ENCODE measurements at places on chromosomes 5 and 9.

DNA sequence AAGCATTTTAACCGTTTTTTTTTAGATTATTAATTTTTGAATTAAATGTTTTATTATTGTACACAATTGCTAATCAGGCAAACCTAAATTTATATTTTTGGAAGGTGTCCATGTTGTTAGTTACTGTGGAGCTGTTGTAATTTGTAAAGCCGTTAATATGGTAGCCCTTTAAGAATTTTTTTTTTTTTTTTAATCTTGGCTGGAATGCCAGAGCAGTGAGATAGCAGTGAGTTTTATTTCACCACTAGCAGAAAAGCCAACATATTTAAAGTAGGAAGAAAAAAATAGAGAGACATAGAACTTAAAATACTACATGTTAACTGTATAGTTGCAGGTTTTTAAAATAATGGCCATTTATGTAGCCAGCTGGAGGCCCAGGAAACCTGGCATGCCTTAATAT is 35.3 kb upstream of the RNF20 start:
- DNase-seq: no peak

GRCh38 chr5:136768457-136768856 is 403.1 kb upstream of the TRPC7 start:
- DNase-seq: no peak

- no peak for DNase-seq
These were observed 64.3 kb downstream of the HABP4 start for GRCh38 chr9:96514108-96514799.

DNA sequence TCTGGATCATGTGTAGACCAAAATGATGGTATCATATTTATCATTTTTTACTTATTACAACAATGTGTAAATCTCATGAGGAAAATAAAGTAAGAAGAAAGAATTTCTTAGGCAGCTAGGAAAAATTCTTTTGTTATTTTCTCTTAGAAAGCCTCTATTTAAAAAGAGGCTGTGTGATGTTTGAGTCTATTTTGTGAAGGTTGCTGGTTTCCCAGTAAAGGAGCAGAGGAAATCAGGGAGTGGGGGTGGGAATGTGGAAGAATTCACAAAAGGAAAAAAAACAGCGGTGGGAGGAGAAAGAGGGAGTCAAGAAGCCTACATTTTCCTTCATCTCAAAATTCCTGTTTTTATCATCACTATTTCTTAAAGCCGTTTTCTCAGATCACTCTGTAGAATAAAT is 20.1 kb downstream of the PTCH1 start:
- no peak for DNase-seq

DNA sequence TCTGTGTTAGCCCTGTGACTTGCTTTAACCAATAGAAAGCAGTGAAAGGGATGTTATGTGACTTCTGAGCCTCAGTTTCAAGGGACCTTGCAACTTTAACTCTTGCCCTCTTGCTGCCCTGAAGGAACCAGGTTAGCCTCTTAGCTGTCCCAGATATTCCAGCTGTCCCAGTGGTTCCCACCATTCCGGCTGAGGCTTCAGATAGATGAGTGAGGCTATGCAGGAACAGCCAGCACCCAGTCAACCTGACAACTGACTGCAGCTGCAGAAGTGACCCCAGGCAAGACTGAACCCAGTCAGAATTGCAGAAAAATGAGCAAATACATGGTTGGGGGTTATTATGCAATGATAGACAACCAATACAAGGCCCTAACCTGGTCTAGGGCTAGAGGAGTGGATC is 10.4 kb upstream of the CDC23 start:
- no peak for DNase-seq

- DNase-seq: no peak
These were observed 77.6 kb upstream of the SEMA6A start for GRCh38 chr5:116652196-116652729.

Data from hematopoietic multipotent progenitor cell (in vitro differentiated cells).